WTC11 (cell line): ENCODE measurements at places on chromosomes 1 and 21.

GRCh38 chr1:201734786-201735185, 94.2 kb upstream of the IPO9 start:
- no peak for DNase-seq

DNA sequence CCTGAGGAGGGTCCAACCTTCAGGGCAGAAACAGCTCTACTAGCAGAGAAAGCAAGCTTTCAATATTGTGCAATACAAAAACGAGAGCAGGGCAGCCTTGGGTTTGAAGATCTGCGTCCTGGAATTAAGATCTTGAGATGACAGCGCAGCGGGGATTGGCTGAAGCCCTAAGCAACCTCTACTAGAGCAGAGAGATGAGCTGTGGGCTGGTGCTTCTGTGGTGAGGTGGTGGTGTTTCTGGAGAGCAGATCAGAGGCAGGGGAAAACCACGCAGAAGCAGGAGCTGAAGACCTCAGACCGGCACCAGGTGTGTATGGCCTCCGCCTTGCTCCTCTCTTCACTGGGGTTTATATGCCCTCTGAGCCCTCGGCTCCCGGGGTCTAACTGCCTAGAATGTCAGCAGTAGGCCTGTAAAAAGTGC, 12.5 kb downstream of the TRAF3IP3 start:
- no peak for DNase-seq

DNA sequence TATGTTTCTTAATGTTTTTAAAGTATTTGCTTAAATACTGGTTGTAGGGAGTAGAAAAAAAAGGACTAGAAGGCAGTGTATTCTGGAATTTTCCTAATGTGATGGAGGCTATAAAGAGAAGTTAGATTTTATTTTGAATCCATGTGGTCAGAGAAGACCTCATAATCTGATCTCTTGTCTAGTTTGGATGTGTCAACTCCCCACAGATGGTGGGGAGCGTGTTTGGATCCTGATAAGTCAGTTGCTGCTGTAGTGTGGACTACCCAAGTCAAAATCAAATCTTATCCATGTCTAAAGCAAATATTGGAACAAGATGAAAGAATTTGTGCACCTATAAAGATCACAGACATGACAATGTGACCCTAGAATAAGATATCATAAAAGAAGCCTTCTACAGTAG, 918.0 kb downstream of the LTN1 start:
- no peak for DNase-seq

DNA sequence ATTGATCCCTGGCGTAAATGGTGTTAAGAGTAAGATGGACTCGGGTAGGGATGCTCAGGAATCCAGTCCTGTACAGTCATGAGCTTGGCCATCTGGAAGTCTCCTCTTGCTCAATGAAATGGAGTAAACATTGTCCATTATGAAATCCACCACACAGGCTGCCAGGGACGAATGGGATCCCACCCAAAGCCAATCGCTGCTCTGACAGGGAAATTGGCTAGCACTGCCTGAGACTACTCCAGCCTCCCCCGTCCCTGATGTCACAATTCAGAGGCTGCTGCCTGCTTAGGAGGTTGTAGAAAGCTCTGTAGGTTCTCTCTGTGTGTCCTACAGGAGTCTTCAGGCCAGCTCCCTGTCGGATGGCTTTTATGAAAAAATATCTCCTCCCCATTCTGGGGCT, at the start of gene HSD11B1:
Gene HSD11B1 (plus strand): TSS at position 263 of the 400 bp plus-strand sequence. CDS start 97 bp downstream, at position 360.
- DNase-seq: no peak

DNA sequence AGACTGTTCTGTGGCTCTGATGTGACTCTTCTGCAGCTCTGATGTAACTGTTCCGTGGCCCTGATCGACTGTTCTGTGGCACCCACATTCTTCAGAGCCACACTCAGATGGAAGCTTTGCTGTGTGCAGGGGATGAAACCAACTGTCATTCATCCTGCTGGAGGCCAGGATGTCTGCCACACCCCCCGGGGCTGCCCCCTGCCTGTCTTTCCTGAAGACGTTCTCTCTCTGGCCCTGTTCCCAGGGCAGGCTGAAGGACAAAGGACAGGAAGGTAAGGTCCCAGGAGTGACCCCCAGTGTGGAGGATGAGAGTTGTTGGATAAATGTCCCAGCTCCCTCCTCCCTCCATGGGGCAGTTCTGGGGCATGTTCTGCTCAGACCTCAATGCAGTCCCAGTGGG, 29.4 kb upstream of the UMODL1 start:
- DNase-seq: no peak

DNA sequence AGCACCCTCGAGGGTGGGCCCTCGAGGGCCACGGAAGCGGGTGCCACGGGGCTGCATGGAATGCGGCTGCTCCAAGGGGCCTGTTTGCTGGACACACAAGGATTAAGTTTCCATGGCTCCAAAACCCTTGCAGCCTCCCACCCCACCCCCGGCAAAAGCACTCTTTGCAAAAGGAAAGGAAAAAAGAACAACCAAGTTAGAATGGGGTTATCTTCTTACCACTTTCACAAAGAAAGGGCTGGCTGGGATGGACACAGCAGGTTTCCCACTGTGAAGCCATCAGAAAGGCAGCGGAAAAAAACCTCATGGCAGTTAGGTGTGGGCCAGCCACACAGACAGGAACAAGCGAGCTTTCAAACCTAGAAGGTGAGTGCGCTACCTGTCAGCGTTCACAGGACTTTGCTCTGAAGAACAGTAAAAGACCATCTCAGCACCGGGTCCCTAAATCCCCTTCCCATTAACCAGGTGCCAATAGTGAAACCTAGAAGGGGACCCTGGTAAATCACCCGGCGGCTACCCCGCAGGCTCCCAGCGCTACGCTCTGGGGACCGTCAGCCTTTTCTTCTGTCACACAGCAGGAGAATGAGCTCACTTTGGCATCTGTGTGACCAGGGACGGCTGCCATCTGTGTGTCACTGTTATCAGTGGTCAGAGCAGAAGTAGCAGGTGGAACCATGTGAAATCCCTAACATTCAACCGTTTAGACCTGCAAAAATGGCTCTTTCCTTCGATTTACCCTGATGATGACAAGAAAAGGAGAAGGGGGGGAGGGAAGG, 93.0 kb downstream of the SIM2 start:
- no peak for DNase-seq

DNA sequence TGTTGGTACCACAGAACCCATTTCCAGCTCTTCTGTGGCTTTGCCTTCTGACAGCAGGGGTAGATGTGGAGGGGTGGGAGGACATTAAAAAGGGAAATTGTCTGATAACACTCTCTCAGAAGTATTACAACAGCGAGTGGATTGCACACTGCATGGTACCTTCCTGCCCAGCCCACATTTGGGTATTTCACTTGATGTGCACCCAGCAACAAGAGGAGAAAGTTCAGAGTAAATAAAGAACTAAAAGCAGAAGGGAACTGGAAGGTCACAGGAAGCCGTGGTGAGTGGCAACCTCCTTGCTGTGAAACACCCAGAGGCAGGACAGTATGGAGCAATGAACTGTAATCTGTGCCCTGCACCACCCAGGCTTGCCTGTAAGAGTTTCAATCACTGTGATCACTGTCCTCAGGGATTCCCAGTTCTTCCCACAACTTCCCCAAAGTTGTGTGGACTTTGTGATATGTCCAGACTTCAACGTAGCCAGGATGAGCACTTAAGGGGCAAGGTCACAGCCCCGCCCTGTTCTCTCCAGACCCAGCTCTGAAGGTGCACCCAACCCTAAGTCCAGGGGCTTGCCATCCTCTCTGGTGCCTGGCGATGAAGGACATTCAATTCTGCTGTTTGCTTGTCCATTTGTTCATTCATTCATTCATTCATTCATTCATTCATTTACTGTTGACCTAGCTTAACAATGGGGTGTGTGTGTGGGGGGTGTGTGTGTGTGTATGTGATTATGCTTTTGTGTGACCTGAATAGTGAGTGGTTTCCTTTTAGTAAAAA, 18.7 kb upstream of the F5 start:
- DNase-seq: no peak

DNA sequence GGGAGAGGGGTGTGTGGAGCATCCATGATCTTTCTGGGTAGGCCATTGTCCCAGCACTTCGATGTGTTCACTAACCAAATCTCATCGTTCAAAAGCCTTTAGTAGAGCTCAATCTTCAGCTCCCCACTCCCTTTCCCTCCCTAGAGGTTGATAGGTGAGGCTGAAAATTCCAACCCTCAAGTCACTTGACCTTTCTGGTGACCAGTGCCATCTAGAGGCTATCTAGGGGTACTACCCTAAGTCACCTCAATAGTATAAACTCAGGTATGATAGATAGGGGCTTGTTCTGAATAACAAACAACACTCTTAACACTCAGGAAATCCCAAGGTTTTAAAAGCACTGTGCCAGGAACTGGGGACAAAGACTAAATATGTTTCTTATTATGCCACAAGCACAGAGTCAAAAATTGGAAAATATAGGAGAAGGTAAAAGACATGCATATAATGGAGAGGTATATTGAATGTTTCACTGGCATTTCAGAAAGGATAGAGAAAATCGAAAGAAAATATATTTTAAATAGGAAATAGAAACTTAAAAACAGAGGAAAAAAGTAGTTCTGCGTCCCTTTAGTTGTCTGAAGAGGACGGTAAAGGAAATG, 42.9 kb upstream of the CD53 start:
- DNase-seq: peak; percentile 16

- no peak for DNase-seq
Measured at GRCh38 chr1:209400351-209401220, 182.9 kb upstream of the CAMK1G start.
